CD4-positive, alpha-beta T cell (primary cell): ENCODE measurements at places on chromosomes 5 and 9. TPM values are rescaled to one million over a fixed set of nuclear protein-coding genes. Genes with fewer than 3 reads are reported as not detected.

GRCh38 chr5:54443270-54443669 lies 12.2 kb upstream of the HSPB3 start:
- H3K4me3 ChIP-seq = no peak overlapping the region
- no peak for DNase-seq
- H3K36me3 ChIP-seq = no peaks in the 10 kb centered on the region
- peaks cover 10% of the 10 kb centered on the region for H3K4me1 ChIP-seq
- H3K27ac ChIP-seq = no peak overlapping the region

GRCh38 chr9:121218357-121219027 lies 16.8 kb upstream of the RAB14 start:
- no peaks in the 10 kb centered on the region for H3K36me3 ChIP-seq
- no peaks in the 10 kb centered on the region for H3K4me1 ChIP-seq
- no peak overlapping the region for H3K4me3 ChIP-seq
- no peak overlapping the region for H3K27ac ChIP-seq
- no peak for DNase-seq

GRCh38 chr9:61673247-61673646 lies 483.4 kb downstream of the SPATA31A7 start:
- H3K27me3 ChIP-seq = no peaks in the 10 kb centered on the region
- H3K36me3 ChIP-seq = no peaks in the 10 kb centered on the region
- no peaks in the 10 kb centered on the region for H3K4me1 ChIP-seq

GRCh38 chr5:153619771-153620170 lies 129.3 kb downstream of the GRIA1 start:
- H3K27me3 ChIP-seq = no peaks in the 10 kb centered on the region
- no peak for DNase-seq
- H3K4me1 ChIP-seq = no peaks in the 10 kb centered on the region
- H3K36me3 ChIP-seq = no peaks in the 10 kb centered on the region

- H3K4me1 ChIP-seq = no peaks in the 10 kb centered on the region
- no peak for DNase-seq
- no peaks in the 10 kb centered on the region for H3K36me3 ChIP-seq
- no peak overlapping the region for H3K27ac ChIP-seq
- no peaks in the 10 kb centered on the region for H3K27me3 ChIP-seq
These were observed 244.7 kb downstream of the SPOCK1 start for GRCh38 chr5:137254119-137255090.

DNA sequence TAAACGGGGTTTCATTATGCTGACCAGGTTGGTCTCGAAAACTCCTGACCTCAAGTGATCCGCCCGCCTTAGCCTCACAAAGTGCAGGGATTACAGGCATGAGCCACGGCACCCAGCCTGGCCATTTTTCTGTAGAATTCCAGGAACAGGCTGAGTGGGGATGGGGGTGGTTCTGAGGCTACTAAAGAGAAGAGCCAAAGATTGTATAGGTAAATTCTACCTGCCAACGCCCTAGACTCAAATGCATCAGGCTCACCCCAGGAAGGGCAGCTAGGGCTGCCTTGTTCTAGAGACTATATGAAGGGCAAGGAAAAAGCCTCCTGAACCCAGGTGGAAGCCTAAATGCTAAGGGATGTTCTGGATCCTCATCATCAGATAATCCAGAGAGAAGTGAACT lies 1.6 kb upstream of the C5orf52 start:
- H3K27me3 ChIP-seq = peaks cover 12% of the 10 kb centered on the region
- H3K36me3 ChIP-seq = no peaks in the 10 kb centered on the region
- no peak overlapping the region for H3K4me3 ChIP-seq
- DNase-seq = no peak

DNA sequence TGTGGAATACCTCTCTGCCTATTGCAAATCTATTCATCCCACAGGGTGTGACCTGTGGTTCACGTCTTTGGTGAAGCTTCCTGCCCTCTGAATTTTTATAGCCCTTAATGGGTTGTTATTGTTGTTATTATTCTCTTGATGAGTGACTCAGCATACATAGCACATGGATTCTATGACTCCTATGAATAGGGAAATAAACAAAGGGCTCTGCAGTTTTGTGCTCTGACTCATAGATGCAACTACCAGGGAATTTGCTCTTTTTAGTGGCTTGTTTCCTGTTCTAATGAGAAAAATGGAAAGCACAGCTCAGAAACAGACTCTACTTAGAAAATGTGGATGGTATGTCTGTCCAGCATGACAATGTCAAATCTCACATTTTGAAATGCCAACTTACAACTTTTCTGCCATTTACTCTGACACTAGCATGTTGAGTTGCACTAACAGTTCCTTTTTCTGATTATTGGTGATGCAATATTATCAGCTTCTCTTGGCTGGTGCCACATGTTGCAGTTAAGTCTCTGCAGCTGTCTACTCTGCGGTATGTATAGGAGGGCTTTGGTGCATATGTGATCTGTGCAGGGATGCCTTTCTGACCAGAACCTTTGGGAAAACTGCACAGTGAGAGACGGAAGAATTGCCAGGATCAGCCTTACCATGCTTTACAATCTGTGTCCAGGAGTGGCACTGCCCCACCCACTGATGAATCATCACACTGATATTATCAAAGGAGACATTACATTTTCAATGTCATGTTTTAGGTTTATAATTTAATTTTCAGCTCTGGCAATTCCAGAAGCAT lies 996.4 kb upstream of the WWC1 start:
- H3K27me3 ChIP-seq = no peaks in the 10 kb centered on the region
- H3K36me3 ChIP-seq = no peaks in the 10 kb centered on the region
- DNase-seq = no peak
- H3K4me1 ChIP-seq = no peaks in the 10 kb centered on the region

GRCh38 chr5:170540271-170540670 lies 36.5 kb downstream of the KCNIP1 start:
- H3K27me3 ChIP-seq = peaks cover 3% of the 10 kb centered on the region
- H3K4me1 ChIP-seq = no peaks in the 10 kb centered on the region
- H3K27ac ChIP-seq = no peak overlapping the region
- no peak for DNase-seq

DNA sequence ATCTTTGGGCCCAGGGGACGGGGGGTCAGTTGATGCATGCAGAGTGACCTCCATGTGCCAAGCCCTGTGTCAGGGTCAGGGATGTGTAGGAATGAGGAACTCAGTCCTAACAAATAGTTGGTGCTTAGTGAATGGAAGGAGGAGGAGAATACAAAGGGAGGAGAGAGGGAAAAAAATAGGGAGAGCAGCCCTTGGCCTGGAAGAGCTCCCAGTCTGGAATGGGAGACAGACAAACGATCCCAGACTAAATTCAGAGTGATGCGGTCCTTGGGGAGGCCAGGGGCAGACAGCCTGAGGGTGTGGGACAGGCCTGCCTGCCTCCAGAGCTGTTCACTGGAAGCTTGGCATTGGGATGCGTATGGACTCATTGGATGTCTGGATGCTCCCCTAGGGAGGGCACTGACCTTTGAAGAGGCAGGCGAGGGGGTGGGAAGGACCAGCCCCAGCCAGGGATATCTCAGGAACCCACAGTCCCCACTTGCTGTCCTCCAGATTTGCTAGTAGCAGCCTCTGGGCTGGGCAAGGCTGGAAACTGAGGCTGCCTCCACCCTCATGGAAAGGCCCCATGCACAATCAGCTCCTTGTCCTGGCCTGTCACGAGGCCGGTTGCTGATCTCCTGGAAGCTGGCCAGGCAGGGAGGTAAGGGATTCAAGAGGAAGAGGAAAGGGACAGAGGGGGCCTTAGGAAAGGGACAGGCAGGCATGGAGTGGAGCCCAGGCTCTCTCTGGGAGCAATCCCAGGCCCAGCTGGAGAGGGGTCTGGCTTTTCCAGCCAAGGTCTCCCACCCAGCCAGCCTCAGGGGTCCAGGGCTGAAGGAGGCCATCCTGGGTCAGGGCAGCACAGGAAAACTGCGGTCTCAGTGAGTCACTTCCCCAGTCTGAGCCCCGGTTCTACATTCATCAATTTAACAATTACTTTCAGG lies 69.0 kb upstream of the GGTA1 start:
- H3K27me3 ChIP-seq = no peaks in the 10 kb centered on the region
- DNase-seq = no peak
- H3K4me3 ChIP-seq = no peak overlapping the region
- no peaks in the 10 kb centered on the region for H3K4me1 ChIP-seq

- H3K4me3 ChIP-seq = no peak overlapping the region
- no peaks in the 10 kb centered on the region for H3K27me3 ChIP-seq
- no peak for DNase-seq
- no peaks in the 10 kb centered on the region for H3K4me1 ChIP-seq
- H3K36me3 ChIP-seq = no peaks in the 10 kb centered on the region
These were observed 24.2 kb downstream of the LSM11 start for GRCh38 chr5:157767689-157768088.

- H3K27ac ChIP-seq = no peak overlapping the region
- no peaks in the 10 kb centered on the region for H3K4me1 ChIP-seq
- no peak overlapping the region for H3K4me3 ChIP-seq
These were observed 65.6 kb downstream of the ANXA2R start for GRCh38 chr5:42974536-42974935.

GRCh38 chr5:60463179-60463868 lies 236.6 kb downstream of the DEPDC1B start:
- no peak for DNase-seq
- no peak overlapping the region for H3K27ac ChIP-seq
- H3K4me1 ChIP-seq = no peaks in the 10 kb centered on the region
- H3K27me3 ChIP-seq = no peaks in the 10 kb centered on the region
- H3K36me3 ChIP-seq = no peaks in the 10 kb centered on the region

DNA sequence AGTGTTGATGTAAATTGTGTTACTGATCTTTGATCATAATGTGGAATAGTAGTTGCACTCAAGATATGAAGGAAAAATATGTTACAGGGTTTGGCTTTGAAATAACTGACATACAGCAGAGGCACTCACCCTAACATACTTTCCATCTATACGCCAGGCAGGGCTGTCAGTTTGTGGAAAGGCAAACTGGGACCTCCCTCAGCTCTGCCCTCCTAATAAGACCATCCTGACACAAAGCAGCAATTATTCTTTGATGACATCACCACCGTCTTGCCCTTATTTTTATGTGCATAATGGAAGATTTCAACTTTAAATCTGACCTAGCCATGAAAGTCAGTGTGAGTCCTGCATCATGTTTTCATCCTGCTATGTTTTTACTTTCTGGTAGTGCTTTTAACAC lies 42.9 kb downstream of the ITGA1 start:
- no peak overlapping the region for H3K27ac ChIP-seq
- no peak overlapping the region for H3K4me3 ChIP-seq
- no peaks in the 10 kb centered on the region for H3K4me1 ChIP-seq
- no peak for DNase-seq
- no peaks in the 10 kb centered on the region for H3K27me3 ChIP-seq
- H3K36me3 ChIP-seq = no peaks in the 10 kb centered on the region

GRCh38 chr5:32565145-32565544 lies 20.2 kb upstream of the SUB1 start:
- no peak overlapping the region for H3K27ac ChIP-seq
- no peak overlapping the region for H3K4me3 ChIP-seq
- no peaks in the 10 kb centered on the region for H3K36me3 ChIP-seq
- DNase-seq = no peak
- H3K4me1 ChIP-seq = no peaks in the 10 kb centered on the region

DNA sequence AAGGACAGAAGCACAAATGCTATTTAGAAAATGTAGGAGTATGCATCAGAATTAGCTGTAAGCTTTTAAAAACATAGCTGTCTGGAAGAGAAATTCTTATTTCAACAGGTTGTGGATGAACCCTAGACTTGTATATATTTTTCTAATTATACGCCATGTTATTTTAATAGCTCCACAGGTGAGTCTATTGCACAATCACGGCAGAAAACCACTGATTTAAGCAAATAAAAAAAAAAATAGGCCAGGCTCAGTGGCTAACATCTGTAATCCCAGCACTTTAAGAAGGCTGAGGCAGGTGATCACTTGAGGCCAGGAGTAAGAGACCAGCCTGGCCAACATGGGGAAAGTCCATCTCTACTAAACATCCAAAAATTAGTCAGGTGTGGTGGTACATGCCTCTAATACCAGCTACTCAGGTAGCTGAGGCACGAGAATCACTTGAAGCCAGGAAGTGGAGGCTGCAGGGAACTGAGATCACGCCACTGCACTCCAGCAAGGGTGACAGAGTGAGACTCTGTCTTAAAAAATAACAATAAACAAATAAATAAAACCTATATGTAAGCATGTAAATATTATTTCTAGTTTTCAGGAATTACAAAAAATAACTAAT lies 11.7 kb downstream of the TRIM23 start:
- H3K4me1 ChIP-seq = no peaks in the 10 kb centered on the region
- no peaks in the 10 kb centered on the region for H3K27me3 ChIP-seq
- H3K36me3 ChIP-seq = peaks cover 88% of the 10 kb centered on the region
- no peak overlapping the region for H3K27ac ChIP-seq

DNA sequence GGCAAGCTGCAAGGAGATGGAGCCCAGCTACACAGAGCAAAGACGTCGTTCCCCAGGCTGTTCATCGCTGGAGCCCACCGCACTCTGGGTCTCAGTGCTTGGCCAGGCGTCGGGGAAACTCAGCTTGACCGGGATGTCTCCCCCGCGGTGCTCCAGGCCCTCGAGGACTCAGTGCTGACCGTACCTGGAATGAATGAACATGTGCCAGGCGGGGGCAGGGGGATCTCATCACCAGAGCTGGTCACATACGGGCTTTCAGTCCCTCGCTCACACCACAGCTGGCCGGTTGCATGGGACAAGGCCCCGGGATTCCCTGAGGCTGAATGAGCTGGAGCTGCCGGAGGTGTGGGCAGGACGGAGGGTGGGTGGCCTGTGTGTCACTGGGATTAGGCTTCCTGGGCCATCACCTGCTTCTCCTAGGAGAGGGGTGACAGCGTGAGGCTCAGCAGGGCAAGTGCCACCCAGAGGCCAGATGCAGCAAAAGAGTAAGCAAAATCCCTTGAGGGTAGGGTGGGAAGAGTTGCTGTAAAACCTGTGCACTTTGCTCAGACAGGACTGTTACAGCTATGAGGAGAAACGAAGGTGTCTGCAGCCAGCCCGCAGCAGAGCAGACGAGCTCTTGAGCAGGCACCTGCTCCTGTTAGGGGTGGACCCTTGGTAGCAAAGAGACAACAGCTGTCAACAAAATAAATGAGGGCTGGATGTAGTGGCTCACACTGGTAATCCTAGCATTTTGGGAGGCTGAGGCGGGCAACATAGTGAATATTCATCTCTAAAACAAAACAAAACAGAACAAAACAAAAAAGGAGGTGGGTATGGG lies 70.7 kb upstream of the RAPGEF1 start:
- H3K36me3 ChIP-seq = no peaks in the 10 kb centered on the region
- no peak for DNase-seq
- H3K4me3 ChIP-seq = no peak overlapping the region
- H3K27me3 ChIP-seq = peaks cover 11% of the 10 kb centered on the region

GRCh38 chr9:122307925-122308324 lies 43.2 kb downstream of the MRRF start:
- H3K27me3 ChIP-seq = no peaks in the 10 kb centered on the region
- H3K4me3 ChIP-seq = no peak overlapping the region
- H3K4me1 ChIP-seq = no peaks in the 10 kb centered on the region

GRCh38 chr5:147920420-147921030 lies 14.2 kb upstream of the C5orf46 start:
- no peaks in the 10 kb centered on the region for H3K27me3 ChIP-seq
- H3K27ac ChIP-seq = no peak overlapping the region
- H3K4me3 ChIP-seq = no peak overlapping the region
- H3K36me3 ChIP-seq = no peaks in the 10 kb centered on the region

The PCSK5 gene
- 14.4 TPM for total RNA-seq

The GABRG2 gene
- total RNA-seq = not detected

The C5orf46 gene
- total RNA-seq = not detected

The IL4 gene
- not detected for total RNA-seq

The LRRC19 gene
- not detected for total RNA-seq

The CDKN2AIPNL gene
- 12.8 TPM for total RNA-seq

The ENTREP1 gene
- total RNA-seq = 0.14 TPM

The CCDC187 gene
- not detected for total RNA-seq

The SLC46A2 gene
- total RNA-seq = not detected

The CER1 gene
- total RNA-seq = not detected

The ARPC5L gene
- 36.8 TPM for total RNA-seq

The UBE2D2 gene
- 174 TPM for total RNA-seq

The LHFPL2 gene
- 0.25 TPM for total RNA-seq
